ENCODE measurements at places on chromosomes 13 and 19.

DNA sequence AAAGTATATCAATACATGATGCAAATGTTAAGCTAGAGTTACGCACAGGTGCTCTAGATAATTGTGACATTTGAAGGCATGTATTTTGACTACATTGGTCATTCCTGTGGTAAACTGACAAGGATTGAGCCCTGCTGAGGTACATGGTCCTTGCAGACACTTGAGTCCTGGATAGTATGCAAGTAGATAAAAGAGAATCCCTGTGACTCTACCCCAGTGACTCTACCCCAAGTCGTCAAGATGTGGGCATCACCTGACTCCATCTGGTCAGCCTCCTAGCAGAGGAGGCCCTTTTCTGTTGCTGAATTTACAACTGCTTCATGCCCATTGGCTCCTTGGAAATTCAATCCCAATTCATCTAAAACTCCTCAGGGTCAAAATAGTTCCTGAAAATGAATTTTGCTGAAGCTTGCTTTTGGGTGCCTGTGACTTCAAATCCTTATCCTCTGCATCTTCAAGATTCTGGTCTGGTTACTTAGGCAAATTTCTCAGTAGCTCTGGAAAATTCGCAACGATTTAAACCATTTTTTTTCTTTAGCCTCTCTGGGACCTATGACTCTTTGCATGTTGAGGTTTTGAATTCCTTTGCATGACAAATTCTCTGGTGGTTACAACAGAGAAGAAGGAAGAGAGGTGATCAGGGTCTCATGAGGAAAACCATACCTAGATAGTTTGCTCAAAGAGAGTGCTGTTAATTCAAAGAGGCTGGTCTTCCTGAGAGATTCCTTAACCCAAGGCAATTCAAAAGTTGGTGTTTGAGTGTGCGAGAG, 422.1 kb downstream of the FGF9 start:
- peak; percentile 38 for DNase-seq

DNA sequence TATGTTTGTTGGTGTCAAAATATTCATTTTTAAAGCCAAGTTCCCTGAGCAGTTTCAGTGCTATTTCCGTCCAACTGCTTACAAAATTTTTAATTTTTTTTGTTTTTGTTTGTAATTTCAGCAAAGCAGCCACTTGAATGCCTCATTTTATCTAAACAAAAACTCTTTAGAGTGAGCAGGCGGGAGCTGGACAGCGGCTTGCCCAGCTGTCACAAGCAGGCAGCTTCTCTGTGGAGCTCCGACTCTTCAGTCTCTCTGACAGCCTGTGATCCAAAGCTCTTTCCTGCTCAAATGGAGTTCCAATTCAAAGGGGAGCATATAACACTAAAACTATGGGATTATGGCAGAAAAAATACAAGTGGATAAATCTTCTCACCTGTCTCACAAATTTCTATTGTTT, 618.3 kb upstream of the PCDH20 start:
- DNase-seq: no peak

GRCh38 chr19:5206751-5207075, 133.9 kb downstream of the PTPRS start:
- DNase-seq: no peak

DNA sequence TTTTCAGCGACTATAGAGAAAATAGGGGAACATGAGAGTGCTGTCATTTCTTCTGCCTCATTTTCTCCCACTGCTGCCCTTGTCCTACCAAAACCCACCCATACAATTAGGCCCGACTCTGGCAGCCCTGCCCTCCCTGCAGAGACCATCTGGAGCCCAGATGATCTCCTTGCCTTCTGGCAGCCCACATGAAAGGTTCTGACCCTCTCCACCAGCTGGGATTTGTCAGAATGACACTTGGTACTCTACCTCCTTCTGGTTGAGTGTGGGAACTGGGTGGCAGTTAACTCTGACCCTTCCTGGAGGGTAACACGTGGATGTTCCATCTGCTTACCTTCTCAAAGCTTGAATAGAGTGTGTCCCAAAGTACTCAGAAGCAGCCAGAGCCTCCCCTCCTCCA, 21.0 kb upstream of the SIAH3 start:
- no peak for DNase-seq

GRCh38 chr19:21566073-21566472, 60.7 kb downstream of the ZNF429 start:
- DNase-seq: no peak

DNA sequence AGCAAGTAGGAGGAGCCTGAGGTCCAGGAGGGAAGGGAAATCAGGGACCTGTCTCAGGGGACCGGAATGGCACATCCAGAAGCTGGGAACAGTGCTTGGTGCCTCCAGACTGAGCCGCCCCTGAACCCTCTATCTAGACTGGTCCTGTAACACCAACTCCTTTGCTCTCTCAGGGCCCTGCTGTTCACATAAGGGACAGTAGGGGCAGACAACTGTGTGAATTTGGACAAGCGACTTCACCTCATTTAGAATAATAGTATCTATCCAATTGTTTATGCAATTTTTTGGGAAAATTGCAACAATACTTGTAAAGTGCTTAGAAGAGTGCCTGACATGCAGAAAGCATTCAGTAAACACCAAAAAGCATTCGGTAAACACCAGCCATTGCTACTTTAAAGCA, 14.0 kb downstream of the SYMPK start:
- no peak for DNase-seq

Measured in NCI-H226 (cell line).